C1 segment of cervical spinal cord (tissue), 14 donors: ENCODE measurements at places on chromosomes 5 and 9.
A peak's percentile ranks its signal among the peaks of the same experiment; 100 is the strongest.

- peak; percentile 30 for DNase-seq
Observed at GRCh38 chr9:38641985-38642864, 21.8 kb upstream of the ANKRD18A start.

DNA sequence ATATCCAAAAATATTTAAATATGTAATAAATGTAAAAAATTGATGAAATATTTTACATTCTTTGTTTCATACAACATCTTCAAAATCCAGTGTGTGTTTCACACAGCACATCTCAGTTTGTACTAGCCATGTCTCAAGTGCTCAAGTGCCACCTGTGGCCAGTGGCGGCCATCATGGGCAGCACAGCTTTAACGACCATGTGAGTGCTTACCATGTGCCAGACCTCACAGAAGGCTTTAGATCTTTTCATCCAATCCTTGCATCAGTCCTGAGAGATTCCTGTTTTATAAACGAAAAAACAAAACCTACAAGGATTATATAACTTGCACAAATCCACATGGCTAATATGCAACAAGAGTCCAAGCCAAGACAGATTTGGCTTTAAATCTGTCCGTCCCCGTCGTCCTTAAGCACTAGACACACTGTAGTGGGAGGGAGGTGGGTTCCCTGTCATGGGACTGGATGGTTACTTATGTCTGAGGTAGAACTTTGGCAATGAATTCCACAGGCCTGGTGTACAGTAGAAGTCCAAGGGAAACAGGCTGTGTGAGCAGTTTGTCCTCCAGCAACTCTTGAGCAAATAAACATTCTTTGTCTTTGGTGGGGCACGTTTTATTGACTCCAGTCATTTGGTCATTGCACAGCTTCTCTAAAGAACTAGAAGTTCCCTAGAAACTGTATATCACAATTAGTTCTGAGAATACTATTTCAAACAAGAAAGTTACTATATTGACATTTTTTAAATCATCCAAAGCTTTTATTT is 25.0 kb upstream of the F2R start:
- no peak for DNase-seq

GRCh38 chr5:19031491-19031890 is 956.5 kb downstream of the CDH18 start:
- no peak for DNase-seq

GRCh38 chr9:126649477-126649876 is 35.7 kb downstream of the LMX1B start:
- no peak for DNase-seq

DNA sequence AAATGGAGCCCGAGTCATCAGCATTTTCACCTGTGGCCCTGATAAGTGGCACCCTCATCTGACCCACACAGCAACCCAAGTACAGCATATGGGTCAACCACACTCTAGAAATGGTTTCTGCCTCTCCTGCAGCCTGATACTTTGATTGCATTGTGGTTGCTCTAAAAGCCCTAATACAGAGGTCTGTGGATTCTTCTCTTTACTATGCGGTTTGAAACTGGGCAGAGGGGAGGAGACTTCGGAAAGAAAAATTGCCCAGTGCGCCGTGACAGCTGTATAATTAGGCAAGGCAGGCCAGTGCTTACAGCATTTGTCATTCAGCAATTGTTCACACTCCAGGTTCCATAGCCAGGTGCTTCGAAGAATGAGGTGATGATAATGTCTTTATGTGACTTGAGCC is 361.0 kb downstream of the NFIB start:
- no peak for DNase-seq

DNA sequence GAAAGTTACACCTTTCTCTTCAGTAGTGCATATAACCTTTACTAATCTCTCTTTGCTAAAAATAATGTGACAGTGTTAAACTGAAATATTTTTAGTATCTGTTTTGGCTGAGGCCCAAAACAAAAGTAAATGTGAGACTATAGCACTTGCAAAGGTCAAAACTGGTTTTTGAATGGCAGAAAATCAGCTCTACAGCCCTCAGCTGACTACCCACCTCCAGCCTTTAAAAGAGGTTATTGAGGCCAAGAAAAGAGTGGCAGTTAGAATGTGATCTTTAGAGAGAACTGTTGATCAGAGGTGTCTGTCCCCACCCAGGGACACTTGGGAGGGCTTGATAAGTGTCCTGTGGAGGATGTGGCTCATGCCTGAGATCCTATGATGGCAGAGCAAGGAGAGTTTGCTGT is 30.9 kb downstream of the PRKACG start:
- no peak for DNase-seq
